Inflammatory macrophage treated with lipopolysaccharide for 1 hour (primary cell): ENCODE measurements at places on chromosomes 12 and 14.
A peak's percentile ranks its signal among the peaks of the same experiment; 100 is the strongest.

DNA sequence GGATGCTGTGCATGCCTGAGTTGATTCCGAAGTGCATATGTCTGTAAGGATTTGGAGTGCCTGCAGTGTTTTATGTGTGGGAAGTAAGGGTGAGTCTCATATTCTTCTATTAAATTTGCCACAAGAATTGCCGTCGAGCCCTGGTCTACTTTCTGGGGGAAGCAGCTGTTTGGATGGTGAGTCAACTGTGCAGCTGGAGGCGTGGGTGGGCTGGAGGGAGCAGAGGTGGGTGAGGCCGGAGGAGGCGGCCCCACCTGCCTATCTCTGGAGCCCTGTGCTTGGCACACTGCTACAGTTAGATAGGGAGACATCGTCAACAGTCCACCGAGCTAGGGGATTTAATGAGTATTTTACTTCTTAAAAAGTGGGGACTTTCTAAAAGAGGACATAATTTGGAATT, 9.7 kb downstream of the GLRX5 start:
- DNase-seq, result no peak

DNA sequence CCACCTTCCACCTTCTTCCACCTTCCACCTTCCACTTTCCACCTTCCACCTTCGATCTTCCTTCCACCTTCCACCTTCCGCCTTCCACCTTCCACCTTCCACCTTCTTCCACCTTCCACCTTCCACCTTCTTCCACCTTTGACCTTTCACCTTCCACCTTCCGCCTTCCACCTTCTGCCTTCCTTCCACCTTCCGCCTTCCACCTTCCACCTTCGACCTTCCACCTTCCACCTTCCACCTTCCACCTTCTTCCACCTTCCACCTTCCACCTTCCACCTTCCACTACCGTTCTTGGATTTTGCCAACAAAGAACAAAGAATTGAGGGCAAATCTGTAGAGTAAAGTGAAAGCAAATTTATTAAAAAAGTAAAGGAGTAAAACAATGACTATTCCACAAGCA, 53.2 kb downstream of the B4GALNT3 start:
- no peak for DNase-seq

DNA sequence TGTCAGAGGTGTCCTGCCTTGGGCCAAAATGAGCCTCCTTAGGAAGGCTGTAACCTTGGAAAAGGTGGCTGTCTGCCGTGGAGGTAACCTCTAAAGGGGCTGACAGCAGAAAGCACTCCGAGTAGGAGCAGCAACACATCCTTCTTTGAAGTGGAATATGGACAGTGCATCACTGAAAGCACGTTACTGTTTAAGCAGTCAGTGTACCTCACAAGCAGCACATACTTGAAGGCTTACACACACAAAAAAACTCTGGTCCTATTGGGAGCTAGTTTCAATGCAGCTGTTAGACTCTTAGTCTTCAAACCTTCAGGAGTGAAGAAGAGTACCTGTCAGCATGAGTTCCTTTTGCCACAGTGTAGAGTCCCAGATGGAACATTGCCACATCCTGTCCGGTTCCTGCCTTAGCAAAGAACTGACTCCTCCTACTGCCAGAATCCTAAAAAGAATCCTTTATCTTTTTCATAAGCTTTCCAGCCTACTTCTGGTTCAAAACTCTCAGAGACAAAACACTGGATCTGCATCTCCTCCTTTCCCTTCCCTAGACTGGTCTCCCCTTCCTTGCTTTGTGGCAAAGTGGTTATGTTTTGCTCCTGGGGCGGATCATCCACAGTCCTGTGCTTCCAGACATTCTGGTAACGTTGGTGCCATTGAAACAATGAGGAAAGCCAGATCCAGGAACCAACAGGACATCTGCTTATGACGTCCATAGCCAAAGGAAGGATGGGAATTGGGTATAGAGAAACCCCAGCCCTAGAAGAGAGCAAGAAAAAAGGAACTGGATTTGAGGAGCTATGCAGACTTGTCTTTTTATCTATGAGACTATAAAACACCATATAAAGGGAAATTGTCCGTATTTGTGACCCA, 8.5 kb upstream of the MDM1 start:
- DNase-seq, result no peak

GRCh38 chr14:88264116-88264515, 59.0 kb downstream of the KCNK10 start:
- DNase-seq, result peak; percentile 19

GRCh38 chr12:118065380-118065779, 4.4 kb upstream of the WSB2 start:
- peak; percentile 49 for DNase-seq

DNA sequence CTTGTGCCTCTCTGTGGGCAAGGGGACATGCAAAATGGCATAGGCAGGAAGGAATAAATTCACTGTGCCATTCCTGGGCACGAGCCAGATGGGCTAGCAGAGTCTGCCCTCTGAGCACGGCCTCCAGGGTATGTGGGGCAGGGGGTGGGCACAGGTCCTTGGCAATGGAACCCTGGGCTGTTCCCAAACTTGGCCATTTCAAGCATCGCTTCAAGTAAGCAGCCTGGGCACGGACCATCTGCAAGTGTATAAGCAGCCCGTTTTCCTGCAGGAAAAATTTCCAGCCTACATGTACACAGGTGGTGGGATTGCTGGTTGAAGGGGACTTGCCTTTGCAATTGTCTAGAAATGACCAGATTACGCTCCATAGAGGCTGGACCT, 40.3 kb downstream of the CCDC85C start:
- no peak for DNase-seq

DNA sequence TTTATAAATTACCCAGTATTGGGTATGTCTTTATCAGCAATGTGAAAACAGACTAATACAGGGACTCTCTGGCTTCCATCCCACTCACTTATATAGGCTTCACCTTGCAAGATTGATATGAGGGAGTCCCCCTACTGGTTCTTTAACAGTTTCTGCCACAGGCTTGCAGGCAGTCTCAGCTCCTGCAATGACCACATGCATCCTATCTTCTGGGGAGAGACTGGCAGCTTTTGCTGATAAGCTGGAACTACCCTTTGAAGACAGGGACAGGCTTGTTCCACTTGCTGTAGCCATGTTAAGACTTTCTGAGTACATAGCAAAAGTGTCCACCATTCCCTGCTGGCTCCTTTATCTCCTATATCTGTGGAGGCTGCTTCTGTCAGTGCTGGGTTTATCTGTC, 531.7 kb upstream of the FLRT2 start:
- DNase-seq, result no peak

DNA sequence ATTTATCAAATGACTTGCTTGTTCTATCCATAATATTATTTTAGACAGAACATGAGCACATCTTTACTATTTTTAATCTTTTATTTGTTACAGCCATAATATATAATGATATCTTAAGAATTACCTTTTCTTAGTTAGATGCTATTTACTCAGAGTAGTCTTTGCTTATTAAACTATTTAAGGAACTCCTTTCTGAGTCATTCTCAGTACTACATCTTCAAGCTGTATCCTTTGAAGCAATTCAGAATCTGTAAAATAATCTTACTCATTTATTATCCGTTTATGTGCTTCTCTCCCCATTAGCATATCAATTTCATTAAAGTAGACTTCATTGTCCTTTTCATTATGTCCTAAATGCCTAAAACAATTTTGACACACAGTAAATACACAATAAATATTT, 240.4 kb upstream of the FAR2 start:
- DNase-seq, result no peak

- DNase-seq, result no peak
Measured at GRCh38 chr12:132550014-132550802, 60.2 kb downstream of the LRCOL1 start.

DNA sequence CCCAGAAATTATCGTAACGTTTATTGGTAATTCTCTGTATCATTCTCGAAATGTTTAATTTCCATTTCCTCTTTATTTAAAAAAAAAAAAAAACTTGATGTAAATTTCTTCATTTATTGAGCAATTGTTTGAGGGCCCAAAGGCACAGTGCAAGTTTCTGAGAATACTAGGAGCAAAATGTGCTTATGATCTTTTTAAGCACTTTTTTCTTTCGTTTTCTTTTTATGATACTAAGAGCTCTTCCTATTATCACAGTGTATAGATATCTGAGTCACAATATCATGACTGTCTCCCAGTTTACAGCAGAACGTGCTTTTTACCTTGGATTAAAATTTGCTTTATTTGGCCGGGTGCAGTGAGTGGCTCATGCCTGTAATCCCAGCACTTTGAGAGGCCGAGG, 5.6 kb downstream of the ATP2A2 start:
- peak; percentile 74 for DNase-seq

- no peak for DNase-seq
Measured at GRCh38 chr14:94774344-94775090, 4.6 kb upstream of the GSC start.

- DNase-seq, result no peak
Measured at GRCh38 chr14:75042035-75042434, 9.2 kb downstream of the MLH3 start.
